ENCODE measurements at places on chromosomes 3 and 15. TPM values are rescaled to one million over a fixed set of nuclear protein-coding genes. Genes with fewer than 3 reads are reported as not detected.

GRCh38 chr3:128080323-128081080 lies 28.3 kb downstream of the SEC61A1 start:
- no peak for DNase-seq

Gene GTPBP8
- total RNA-seq: 21.6 TPM

GRCh38 chr3:60266444-60266843 lies 984.8 kb downstream of the FHIT start:
- DNase-seq: no peak

DNA sequence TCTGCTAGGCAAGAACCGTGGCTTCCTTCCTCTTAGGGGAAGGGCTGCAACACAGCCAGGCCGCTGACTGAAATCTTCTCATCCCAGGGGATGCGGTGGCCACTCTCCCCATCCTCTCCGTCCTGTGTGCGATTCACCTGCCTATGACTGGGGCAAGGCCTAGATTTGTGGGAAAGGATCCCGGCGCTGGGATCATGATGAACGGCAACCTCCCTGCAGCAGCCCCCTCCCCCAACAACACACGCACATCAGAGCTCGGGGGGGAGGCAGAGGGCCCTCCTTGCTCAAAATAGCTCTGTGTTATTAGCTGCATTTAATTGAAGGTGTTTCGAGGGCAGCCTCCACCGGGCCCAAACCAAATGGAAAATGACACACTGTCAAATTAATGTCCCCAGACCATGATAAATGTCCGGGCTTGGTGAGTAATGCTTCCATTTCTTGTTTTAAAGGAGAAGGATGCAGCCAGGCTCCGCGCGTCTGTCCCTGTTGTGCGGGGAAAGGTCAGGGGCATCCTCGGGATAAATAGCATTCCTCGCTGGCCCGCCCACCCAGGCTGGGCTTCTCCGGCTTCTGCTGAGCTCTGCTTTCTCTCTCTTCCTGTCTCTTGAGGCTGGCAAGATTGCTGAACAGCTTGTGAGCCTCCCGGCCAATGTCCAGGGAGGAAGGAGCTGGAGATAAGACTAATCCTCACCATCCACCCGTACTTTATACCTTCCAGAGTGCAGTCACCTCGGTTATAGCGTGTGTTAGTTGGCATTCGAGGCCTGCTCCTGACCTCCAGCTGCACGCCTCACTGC lies 56.4 kb upstream of the TLE3 start:
- DNase-seq: no peak

DNA sequence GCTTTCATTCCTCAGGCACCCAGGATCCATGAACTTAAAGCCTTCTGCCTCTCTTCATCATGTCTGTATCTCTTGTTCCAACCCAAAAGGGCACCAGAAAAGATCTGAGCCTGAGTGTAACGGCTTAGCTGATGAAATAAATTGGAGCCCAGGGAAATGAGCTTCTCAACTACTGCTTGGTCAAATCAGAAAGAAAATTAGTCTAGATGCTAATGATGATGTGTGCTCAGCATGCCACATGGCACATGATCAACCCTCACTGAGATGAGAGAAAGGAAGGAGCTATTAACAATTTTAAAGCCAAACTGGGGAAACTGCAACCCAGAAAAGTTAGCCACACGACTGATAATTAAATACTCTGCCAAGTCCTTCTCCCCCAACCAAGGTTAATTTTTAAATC lies 325.7 kb downstream of the CNTN3 start:
- DNase-seq: no peak

- DNase-seq: no peak
Observed at GRCh38 chr3:24686808-24687207, 192.2 kb upstream of the THRB start.

Gene TMOD2
- total RNA-seq: 2.8 TPM

Gene RARRES1
- not detected for total RNA-seq

- DNase-seq: no peak
Observed at GRCh38 chr15:61849447-61849846, 210.8 kb downstream of the VPS13C start.

Gene OIP5
- 13.1 TPM for total RNA-seq

GRCh38 chr15:69979783-69980182 lies 117.9 kb downstream of the TLE3 start:
- DNase-seq: no peak

GRCh38 chr3:162626172-162626571 lies 1129.6 kb downstream of the OTOL1 start:
- DNase-seq: no peak

Gene CCDC39
- total RNA-seq: not detected

DNA sequence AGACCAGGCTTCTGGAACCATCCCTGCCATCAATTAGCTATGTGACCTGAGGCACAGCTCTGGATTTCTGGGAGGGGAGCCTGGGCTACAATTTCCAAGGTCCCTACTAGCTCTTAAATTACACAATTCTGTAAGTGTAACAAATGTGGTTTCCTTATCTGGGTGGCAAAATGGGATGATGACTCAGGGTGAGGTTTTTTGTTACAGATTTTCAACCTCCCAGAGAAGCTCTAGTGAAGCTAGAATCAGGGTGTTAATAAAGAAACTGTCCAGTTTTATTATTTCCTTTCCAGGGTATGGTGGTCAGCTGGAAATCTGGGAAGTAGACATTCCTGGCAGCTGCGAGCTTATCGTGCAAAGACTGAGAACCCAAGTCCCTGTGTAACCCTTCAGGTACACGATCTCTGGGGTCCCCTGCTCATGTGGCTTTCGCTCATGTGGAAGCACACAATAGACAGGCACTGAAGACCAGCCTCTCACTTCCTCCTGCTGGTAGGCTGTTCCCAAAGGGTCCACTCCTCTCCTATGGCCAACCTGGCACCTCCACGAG lies 7.3 kb downstream of the RAB27A start:
- DNase-seq: no peak

DNA sequence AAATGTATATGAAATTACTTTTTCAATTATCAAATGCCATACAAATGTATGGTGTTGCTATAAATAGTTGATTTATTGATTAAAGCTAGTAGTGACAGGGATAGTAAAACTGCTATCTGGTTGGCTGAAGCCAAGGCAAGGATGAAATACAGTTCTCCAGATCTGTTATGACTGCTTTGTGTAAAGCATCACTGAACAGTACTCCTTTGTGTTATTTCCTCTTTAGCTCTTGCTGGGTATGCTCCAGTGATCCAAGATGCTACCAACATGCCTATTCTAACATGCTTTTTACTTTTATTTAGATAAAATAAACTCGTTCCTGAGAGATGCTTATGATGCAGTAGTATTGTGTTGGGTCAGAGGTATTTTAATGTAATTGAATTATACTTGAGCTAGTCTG lies 12.4 kb upstream of the UBR1 start:
- no peak for DNase-seq

DNA sequence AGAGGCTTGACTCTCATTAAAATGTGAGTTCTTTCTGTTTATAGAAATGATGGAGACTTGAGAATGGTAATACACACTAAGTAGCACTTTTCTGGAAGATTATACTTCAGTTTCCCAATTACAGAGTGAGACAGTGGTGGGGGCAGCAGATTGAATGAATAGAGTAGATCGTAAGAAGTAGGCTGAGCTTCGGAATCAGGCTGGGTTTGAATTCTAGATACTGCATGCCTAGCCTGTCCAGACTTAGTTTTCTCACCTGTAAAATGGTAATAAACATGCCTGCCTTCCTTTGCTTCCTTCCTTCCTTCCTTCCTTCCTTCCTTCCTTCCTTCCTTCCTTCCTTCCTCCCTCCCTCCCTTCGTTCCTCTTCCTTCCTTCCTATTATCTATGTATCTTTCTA lies 8.1 kb downstream of the IL1RAP start:
- no peak for DNase-seq

DNA sequence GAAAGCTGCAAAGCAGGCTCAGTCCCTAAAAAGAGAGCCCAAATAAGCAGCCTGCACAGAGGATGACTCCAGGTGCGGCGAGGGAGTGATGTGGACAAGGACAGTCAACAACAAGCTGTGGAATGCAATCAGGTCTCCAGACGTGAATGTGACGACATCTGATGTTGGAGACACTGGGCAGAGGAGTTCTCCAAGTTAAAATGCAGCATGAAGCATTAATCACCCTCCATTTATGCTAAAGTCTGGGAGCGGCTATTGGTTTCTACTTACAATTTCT lies 316.7 kb downstream of the FGF12 start:
- DNase-seq: no peak

Gene SAXO2
- total RNA-seq: 0.64 TPM

DNA sequence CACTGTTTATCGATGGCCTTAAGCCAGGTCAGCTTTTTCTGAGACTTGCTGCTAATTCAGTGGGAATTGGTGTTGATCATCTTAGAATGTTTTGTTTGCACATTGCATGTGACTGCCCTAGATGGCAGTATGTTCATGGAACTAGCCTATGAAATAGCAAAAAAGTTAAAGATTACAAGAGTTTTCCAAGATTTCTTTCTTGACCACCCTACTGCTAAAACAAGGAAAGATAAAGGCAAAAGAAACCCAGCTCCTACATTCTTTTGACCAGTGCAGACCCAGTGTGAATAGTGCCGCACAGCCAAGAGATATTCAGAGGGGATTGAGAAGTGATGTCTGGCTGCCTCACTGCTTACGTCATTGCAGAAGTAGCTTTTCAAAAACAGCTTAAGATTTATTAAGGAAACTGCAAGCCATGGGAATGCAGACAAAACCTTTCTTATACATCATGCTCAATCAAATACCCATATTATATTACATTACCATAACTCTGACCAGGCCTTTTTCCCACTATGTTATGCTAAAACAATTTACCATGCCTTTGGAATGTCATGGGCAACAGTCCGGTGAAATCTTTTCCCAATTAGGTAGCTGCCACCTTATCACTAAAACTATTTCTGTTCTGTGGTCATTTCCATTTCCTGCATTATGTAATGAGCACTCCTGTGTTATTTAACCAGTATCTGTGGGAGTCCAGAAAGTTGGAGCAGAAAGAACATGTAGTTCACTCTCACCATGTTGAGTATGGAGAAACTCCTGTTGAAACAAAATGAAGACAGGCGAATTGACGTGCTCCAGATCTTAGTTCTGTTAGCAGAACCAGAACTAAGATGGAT lies 6.0 kb downstream of the PHLDB2 start:
- no peak for DNase-seq

GRCh38 chr15:51938286-51938685 lies 33.3 kb downstream of the LEO1 start:
- DNase-seq: no peak

Gene UBE2E2
- total RNA-seq: 4.7 TPM
